Caki2 (cell line): ENCODE measurements at places on chromosomes 12 and 14. TPM values are rescaled to one million over a fixed set of nuclear protein-coding genes. Genes with fewer than 3 reads are reported as not detected.

- DNase-seq = no peak
These were observed 3.8 kb downstream of the TMEM179 start for GRCh38 chr14:104600805-104601204.

DNA sequence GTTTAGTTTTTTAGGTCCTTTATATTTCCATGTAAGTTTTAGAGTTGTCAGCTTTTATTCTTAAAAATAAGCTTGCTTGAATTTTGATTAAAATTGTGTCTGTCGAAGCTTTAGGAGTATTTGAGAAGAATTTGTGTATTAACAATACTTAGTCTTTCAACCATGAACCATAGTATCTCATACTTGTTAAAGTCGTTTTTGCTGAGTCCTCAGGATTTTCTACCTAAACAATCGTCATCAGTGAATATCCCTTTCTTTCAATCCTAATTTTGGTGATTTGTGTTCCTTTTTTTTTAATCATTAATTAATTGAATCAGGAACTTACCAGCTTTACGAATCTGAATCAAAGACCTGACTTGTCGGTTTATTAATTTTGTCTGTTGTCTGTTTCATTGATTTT lies 18.2 kb downstream of the CAND1 start:
- no peak for DNase-seq

DNA sequence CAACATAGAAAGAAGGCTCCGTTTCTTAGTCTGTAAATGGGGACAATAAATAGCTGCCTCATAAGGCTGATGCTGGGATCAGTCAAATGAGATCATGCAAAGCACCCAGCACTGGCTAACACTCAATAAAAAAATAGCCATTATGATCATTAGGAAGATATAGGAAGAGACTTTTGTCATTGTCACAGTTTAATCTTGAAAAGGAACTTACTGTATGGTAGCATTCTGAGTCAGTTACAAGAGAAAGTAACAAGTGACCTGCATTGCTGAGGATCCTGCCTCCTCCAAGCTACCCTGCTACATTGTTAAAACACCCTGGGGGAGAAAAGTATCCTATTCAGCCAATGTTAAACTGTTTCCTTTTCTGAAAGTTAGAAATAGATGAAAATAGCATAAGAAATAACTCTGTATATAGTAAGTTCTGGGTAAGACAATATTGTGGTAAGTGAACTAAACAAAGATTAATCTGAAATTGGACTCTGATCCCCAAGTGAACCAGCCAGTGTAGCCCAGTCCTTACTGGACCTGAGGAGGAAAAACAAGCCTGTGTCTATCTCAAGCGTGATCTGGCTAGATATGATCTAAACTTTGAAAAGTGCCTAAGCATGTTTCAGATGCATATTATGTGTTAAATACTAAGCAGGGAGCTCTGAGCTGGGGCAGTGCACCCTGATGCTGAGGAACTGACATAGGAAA lies 3.6 kb upstream of the NUDT4 start:
- DNase-seq = no peak

GRCh38 chr14:66572826-66573225 lies 64.9 kb downstream of the GPHN start:
- no peak for DNase-seq

DNA sequence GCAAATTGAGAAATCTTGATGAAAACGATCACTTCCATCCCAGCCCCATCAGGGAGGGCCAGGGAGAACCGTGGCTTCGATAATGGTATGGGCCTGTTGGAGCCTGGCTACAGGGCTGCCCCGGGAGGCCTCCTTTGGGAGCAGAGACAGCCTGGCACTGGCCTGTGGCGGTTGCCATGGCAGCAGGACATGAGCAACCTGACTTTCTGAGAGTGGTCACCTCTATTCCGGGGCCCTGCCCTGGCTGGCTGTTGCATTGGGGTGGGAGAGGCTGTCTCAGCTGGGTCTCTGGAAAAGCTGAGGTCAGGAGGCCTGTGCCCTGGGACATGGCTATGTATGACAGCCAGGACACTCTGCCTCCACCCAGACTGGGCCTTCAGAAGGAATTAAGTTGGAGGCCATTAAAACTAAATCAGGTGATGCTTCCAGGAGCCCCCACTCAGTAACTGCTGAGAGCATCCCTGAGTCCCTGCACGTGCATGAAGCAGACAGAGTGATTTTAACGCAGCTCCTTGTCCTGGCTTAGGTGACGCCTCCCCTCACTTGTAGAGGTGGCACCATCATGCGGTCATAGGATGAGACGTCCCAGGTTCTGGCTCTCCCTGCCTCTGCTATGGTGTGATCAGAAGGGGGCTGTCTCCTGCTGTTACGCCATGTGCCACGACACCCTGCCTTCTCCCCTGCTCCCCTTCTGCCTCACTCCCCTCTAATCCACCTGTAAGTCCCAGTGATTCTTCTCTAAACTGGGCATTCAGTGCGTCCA lies 126.3 kb downstream of the SLC25A47 start:
- no peak for DNase-seq

Gene TAS2R30
- not detected in 2 replicates for total RNA-seq

DNA sequence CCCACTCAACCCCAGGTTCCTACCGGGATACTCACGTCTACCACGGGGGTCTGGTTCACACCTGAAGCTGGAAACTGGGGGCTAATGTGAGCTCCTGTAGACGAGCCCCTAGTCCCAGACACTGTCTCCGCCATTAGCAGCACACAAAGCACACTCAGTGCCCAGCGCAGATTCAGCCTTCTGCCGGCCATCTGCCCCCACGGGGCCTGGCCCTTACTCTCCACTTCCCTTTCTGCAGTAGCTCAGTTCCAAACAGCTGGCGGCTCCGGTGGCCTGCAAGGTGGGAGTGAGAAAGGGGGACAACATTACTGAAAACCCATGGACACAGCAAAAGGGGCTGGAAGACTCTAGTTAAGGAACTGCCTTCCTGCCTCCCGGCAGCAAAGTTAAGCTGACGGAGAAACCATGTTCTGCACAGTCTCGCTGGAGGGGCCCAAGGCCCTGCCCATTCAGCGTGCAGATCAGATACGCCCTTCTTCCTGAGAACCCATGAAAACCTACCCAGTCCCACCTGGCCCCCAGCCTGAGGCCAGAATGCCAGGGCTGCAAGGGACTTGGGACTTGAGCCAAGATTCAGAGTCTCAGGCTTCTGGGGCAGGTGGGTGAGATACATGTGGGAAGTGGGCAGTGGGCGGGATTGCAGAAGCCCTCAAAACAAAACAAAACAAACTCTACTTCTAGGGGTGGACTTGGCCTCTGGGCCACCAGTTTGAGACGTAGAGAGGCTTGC lies 2.1 kb downstream of the SLC8B1 start:
- DNase-seq = no peak

Gene PAPLN
- total RNA-seq = 11.6 and 21.2 TPM in 2 replicates
